ENCODE measurements at places on chromosomes 7 and 10.

DNA sequence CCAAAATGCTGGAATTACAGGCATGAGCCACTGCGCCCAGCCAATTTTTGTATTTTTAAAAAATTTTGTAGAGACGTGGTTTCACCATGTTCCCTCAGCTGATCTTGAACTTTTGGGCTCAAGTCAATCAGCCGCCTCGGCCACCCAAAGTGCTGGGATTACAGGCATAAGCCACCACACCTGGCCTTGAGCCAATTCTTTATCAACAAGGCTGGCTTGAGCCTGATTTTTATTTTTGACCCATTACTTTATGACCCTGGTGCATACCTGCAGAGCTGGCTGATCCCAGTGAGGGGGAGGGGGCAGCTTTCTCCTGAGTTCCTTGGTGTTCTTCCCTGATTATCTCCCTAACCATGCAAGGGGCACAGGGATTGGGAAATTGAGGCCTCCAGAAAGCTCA is 15.8 kb upstream of the CPA1 start:
- DNase-seq: no peak

DNA sequence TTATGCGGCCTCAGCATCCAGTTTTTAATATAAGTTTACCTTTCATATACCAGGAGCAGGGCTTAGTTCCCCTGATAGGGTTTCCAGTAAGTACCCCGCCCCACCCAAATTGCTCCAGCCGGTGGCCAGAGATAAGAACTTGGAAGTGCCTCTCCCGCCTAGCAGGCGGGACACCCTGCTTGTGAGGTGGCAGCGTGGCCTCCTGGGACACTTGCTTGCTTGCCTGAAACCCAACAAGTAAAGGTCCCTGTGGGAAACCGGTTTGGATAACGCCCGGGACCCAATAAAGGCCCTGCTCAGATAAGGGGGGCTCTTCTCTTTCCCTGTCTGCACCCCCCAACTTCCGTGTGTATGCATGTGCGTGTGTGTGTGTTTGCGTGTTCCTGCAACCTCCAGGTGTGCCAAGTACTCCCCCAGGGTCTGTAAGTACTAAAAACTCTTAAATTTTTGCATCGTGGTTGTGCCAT is 154.3 kb downstream of the ARHGAP21 start:
- no peak for DNase-seq

- DNase-seq: no peak
Observed at GRCh38 chr10:76185471-76186301, 754.3 kb downstream of the LRMDA start.

DNA sequence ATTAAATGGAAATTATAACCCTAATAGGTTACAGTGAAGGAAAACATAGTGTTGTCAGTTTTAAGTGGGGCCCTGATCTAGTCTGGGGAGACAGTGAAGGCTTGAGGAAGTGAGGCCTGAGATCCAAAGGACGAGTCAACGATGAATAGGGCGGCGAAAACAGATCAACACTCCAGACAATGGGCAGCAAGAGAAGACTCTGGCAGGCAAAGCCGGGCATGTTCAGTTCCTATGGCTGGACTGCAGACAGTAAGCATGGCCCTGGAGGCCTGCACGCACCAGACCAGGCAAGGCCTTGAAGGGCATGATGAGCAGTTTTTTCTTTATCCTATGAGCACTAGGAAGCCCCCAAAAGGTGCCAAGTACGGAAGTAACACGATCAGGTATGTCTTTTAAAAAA is 127.8 kb downstream of the RNF216 start:
- no peak for DNase-seq

GRCh38 chr10:122441961-122442360 is 12.5 kb upstream of the ARMS2 start:
- no peak for DNase-seq

DNA sequence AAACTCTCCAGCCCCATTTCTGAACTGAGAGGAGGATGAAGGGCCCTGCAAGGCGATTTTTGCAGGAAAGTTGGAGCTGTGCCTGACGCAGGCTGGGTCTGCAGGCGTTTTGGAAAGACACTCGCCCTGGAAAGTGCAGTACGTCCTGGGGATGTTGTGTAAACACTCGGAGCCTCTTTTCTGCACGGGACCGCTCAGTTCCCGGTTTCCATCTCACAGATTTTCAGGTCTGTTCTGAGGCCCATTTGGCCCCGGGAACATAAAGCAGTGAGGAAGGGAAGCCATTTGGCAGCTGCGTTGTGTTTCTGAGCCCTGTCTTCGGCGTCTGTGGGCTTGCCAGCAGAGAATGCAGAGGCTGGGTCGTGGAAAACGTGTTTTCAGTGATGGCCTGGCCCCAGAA is 655.0 kb upstream of the MGMT start:
- DNase-seq: no peak

- DNase-seq: no peak
Observed at GRCh38 chr7:116691664-116692063, 19.7 kb downstream of the MET start.

DNA sequence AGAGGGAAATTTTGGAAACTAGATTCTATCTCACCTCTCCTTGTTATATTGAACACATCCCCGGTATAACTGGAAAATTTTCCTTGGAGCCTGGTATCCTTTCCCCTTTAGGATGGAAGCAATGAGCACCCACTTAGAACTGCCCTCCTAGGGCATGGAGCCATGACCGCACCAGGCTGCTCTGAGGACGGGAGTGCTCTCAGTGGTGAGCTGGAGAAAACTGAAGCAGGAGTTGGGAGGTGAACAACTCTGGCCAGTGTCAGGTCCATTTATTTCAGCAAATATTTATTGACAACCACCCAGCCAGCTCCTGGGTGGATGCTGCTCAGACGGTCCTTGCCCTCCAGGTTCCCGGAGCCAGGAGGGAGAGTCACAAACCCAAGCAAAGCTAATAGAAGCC is 278.1 kb downstream of the WDR11 start:
- DNase-seq: no peak

- no peak for DNase-seq
Observed at GRCh38 chr10:78071140-78071856, 37.6 kb downstream of the RPS24 start.

DNA sequence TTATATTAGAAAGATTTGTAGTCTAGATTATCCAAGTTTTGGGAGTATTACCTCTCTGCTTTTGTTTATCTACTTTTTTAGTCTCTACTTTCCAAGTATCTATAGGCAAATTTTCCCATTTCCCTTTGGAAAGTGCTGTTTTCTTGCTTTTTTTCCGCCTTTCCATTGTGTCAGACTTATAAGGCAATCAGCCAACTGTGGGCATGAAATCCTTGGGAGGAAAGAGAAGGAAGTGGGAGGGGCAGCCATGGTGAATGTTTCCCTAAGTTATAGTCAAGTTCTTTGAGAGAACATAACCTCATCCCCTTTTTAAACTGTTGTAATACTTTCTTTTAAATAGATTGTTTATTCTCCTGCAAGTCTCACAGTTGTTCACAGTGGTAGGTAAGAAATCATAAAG is 52.6 kb downstream of the PTEN start:
- no peak for DNase-seq
